ENCODE measurements at places on chromosomes 1 and 21. TPM values are rescaled to one million over a fixed set of nuclear protein-coding genes. Genes with fewer than 3 reads are reported as not detected.

KRTAP7-1 gene
- total RNA-seq: not detected

L1TD1 gene
- total RNA-seq: not detected

LHX8 gene
- total RNA-seq: not detected

CNKSR1 gene
- total RNA-seq: 38.2 TPM

ANXA9 gene
- total RNA-seq: 1.5 TPM

RNU1-1 gene
- under 0.01 TPM for total RNA-seq

ARTN gene
- 105 TPM for total RNA-seq

CHD5 gene
- 0.83 TPM for total RNA-seq

EPHA2 gene
- 77.3 TPM for total RNA-seq

RHD gene
- total RNA-seq: not detected

All from mammary epithelial cell (primary cell).